ENCODE measurements at places on chromosomes 2 and 18.
A peak's percentile ranks its signal among the peaks of the same experiment; 100 is the strongest.

GRCh38 chr2:11562476-11562875 is 28.6 kb downstream of the GREB1 start:
- no peak for DNase-seq

DNA sequence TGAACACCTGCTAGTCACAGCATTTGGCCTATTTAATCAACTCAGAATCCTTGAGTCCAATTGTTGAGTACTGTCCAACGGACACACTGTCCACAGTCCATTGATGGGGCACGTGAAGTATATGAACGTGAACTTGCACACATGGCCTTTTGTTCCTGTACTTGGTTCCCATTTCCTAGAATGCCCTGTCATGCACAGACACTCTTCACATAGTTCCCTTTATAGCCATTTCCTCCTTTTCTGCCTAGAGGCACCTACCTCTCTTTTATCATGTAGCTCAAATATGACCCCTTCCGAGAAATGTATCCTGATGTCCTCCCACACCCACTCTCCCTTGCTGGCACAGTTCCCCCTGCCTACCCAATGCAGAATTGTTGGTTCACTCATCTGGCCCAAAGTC is 8.7 kb upstream of the CRYGA start:
- DNase-seq, result no peak

GRCh38 chr2:8328217-8328616 is 353.6 kb upstream of the ID2 start:
- DNase-seq, result no peak

- peak; percentile 56 for DNase-seq
These were observed 2.0 kb downstream of the PHLPP1 start for GRCh38 chr18:62717169-62717924.

DNA sequence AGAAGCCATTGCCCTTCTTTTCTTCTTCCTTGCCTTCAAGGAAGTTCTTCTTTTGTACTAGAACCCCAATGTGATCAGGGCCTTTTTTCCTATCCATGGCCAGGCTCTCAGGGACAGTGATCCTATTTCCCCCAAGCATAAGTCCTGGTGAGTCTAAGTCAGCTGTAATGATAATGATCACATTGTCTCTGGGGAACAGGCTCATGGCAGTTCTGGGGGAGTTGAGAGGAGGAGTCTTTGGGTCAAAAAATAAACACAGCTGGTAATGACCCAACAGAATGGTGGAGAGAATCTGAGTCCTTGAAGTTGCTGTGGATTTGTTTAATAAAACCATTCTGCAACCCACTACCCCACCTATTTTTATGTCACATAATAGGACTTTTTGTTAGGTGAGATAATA is 96.6 kb downstream of the SOCS6 start:
- DNase-seq, result no peak

DNA sequence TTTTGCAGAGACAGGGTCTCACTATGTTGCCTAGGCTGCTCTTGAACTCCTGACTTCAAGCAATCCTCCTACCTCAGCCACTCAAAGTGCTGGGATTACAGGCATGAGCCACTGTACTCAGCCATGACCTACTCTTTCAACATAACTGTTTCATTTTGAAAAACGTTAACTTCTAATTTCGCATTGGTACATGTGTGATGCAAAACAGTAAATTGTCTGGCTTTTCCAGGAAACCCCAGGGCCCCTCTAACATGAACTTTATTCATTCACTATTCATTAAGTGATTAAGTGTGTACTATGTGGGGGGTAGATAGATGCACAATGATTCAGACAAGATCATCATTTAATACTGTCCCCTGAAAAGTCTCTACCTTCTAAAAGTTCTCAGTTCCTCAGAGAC is 364.9 kb downstream of the SS18 start:
- DNase-seq, result no peak

- DNase-seq, result no peak
These were observed 5.4 kb upstream of the PUM2 start for GRCh38 chr2:20356042-20356441.

DNA sequence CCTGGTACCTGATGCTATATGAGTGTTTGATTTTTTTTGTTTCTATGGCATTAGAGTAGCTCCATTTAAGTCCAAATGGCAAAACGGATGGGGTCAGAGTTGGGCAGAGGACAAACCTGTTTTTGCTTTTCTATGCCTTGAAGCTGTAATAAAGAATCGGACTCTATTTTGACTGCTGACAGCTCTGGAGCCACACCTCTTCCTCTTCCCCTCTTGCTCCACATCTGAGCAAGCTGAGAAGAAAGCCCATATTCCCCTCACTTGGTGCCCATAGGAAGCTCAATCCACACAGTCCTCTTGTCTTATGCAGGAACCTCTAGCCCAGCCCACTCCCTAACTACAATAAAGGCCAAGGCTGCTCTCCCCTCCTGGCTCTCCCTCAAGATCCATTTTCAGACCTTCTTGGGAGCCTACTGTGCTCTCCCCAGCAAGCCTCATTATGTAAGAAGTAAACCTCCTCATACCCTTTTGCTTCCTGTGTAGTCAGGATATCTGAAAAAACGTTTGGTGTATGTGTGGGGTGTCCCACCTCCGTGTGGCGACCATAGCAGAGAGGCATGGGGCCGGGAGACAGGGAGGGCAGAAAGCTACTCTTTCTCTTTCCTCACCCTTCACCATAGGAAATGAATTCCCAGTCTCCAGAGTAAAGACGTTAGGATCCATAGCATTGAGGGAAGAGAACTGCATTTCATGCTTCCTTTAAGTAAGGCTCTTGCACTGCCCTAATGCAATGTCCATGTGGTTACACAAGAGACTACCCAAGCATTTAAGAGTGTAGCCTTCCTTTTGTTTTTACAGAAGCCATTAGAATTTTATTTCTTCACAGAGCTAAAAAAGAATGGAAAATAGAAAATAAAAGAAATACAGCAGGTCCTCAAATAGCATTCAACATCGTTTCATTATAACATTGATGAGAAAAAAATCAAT is 41.9 kb upstream of the RAPGEF4 start:
- no peak for DNase-seq

DNA sequence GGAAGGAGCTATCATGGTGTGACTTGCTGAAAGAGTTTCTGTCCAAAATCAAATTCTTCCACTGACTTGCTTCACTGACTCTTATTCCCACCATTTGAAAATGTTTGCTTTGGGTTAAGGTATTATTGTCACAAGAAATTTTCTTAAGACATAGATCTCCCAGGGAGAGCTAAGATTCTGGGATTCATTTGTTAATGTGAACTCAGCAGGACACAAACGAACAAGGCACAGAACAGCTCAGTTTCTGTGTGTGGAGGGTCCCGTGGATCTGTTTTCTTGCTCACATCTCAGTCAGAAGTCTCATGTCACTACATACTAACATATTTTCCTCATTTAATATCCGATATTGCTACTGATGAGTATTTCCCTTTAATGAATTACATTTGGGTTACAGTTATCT is 8.2 kb upstream of the HNRNPA3 start:
- DNase-seq, result no peak

GRCh38 chr2:238338710-238339394 is 18.5 kb downstream of the TRAF3IP1 start:
- no peak for DNase-seq

Data from activated T-cell treated with anti-CD3 and anti-CD28 coated beads, Interleukin-2, amount 50 U/mL, for 72 hours (primary cell).